ENCODE measurements at places on chromosomes 1 and 21. TPM values are rescaled to one million over a fixed set of nuclear protein-coding genes. Genes with fewer than 3 reads are reported as not detected.

DNA sequence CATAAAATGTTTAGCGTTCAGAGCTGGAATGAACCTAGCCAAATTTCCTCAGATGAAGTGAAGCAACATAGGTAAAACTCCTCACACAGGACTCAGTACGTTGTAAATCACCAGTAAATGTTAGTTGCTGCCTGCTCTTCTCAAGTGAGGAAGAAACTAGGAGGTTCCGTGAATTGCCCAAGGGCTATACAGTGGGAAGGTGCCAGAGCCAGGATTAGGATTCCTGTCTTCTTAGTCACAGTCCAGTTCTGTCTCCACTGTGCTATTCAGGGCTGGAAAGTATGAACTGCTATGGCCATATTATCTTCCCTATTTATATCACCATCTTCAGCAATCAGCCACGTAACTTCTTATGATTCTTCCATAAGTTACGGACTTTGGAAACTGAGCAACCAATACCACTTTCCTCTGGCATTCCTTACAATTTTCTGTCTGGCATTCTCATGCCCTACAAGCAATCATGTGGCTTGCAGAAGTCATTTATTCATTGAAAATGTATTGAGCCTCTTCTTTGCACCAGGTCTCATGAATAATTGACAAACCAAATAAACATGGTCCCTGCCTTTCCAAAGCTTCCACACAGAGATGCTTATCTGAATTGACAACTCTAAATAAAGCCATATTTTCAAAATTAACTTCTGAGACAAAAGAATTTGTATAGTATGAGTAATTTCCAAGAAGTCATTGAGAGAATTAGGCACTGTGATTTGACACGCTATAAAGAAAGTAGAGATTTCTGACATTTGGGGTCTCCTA is 271.6 kb upstream of the SGIP1 start:
- no peak for DNase-seq

DNA sequence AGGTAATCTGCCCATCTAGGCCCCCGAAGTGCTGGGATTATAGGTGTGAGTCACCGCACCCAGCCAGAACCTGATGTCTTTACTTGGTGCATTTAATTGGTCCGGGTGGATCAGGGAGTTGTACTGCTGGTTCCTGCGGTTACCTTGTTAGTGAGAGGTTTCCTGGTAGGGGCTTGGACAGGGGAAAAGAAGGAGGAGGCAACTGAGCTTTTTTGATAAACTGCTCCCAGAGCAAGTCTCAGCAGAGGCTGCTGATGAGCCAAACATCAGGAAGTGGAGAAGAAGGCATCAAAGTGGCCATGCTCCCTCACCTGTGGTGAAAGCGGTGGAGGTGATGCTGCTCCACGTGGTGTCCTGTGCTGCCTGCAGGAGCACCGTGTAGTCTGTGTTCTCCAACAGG is 161.5 kb upstream of the KIAA0040 start:
- no peak for DNase-seq

DNA sequence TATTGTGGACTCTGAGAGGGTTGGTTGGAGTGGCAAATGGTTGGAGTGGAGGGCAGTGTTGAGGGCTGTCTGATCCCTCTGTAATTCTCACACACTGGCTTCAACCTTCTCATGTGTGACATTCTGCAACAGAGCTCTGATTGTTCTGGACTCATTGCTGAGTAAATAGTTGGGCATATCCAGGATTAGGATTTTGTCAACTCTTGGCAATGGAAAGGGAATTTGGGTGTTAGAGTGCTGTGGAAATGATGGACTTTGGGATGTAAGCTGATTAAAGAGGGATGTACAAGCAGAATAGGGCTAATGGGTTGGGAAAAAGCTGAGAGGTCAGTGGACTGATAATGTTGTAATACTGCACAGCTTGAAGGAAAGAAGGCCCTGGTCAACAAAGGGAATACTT is 16.5 kb downstream of the TLCD4 start:
- DNase-seq, result no peak

- DNase-seq, result no peak
Measured at GRCh38 chr1:157948312-157949073, 45.0 kb upstream of the KIRREL1 start.

DNA sequence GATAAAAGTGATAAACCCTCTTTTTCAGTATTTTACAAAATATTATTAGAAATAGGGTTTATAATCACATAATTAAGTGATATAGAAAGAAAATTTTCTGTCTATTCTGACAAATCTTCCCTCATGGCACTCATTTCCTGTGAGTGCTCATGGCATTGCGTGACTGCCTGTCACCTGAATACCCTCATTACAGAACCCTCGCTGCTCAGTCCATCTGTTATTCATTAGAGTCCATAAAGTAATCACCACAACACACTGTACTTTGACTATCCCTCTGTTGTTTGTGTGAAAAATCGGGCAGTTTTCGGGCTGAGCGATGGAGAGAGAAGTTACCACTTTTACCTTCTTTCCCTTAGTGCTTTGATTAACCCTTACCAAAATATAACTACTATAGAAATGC is 100.4 kb upstream of the BRINP3 start:
- DNase-seq, result no peak

GRCh38 chr21:25890001-25890400 is 155.2 kb downstream of the GABPA start:
- no peak for DNase-seq

DNA sequence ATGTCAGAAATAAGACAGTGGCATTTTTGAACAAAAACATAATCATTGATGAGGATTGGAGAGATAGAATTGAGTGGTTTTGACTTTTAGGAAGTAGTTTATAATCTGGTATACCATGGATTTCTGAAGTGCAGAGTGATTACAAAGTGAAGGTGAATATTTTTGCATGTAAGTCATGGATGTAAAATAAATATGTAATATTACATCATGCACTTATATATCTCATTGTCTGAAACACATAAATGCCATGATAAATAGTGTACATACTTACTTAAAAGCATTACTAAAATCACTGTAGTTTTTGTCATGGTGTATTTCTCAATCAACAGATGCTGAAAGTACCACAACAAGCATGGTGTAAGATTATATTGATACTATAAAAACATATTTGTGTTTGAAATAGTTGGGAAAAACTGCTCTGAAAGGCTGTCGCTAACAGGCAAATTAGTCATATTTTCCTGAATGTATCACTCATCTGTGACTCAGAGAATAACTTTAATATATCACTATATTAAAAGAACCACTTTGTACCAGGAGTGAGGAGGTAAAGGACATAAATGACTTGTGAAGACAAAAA is 24.8 kb upstream of the RGS18 start:
- DNase-seq, result no peak

The TMEM39B gene
- 2.0 TPM for total RNA-seq

The CD53 gene
- 28.2 TPM for total RNA-seq

The LCE2A gene
- total RNA-seq, result not detected

The LDLRAD2 gene
- total RNA-seq, result not detected

The IL20 gene
- not detected for total RNA-seq

Data from sigmoid colon (tissue), 7 donors.